ENCODE measurements at places on chromosomes 11 and 22.
A peak's percentile ranks its signal among the peaks of the same experiment; 100 is the strongest.

GRCh38 chr11:57938351-57938750 is 85.3 kb upstream of the OR9Q1 start:
- no peak for DNase-seq

- no peak for DNase-seq
These were observed 104.7 kb downstream of the ETS1 start for GRCh38 chr11:128482512-128483191.

DNA sequence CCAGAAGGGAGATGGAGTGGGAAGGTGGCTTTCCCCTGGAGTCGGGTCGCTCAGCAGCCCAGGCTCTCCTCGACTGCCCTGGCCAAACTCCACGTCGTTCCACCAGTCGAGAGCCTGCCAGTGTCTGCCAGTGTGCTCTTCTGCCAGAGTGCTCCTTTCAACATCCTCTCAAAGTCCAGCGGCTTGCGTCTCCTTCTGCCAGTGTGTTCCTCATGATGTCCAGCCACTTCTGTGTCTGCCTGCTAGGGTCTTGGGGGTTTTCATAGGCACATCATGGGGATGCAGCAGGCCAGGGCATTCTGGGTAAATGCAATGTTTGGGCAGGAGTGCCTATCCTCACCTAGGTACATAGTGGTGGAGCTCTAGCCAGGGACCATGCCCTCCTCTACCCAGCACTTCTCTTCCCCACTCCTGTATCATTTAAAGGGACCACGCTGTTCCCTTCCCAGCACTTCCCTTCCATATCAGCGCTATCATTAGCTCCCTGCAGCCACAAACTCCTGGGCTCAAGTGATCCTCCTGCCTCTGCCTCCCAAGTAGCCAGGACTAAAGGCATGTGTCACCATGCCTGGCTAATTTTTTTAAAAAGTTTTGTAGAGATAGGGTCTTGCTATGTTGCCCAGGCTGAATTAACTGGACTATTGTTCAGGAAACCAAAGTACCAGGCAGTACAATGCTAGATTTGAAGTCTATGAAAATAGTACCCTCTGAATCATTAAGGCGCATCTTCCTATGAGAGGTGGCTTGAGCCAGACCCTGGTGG is 62.9 kb upstream of the CLDN5 start:
- DNase-seq: no peak

- no peak for DNase-seq
These were observed 13.3 kb downstream of the NNMT start for GRCh38 chr11:114309517-114309916.

- no peak for DNase-seq
These were observed 9.0 kb upstream of the NNMT start for GRCh38 chr11:114287154-114287553.

DNA sequence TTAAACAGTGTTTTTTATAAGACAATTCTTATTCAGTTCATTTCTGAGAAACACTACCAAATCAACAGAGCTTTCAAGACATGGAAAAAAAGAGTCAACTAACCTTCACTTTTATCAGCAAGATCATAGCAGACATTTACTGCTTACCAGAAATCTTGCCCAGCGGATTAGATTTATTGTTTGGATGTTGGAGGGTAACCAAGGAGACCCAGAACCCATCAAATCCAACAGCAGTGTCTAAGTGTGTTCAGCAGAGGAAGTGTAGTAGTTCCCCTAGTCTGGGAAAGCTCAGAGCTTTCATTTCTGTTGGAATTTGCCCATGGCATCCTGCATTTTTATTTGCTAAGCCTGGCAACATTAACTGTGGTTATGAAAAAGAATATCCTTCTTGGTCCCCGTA is 2.4 kb upstream of the PGM2L1 start:
- DNase-seq: no peak

- DNase-seq: peak; percentile 75
These were observed 27.8 kb downstream of the WEE1 start for GRCh38 chr11:9601037-9601875.

DNA sequence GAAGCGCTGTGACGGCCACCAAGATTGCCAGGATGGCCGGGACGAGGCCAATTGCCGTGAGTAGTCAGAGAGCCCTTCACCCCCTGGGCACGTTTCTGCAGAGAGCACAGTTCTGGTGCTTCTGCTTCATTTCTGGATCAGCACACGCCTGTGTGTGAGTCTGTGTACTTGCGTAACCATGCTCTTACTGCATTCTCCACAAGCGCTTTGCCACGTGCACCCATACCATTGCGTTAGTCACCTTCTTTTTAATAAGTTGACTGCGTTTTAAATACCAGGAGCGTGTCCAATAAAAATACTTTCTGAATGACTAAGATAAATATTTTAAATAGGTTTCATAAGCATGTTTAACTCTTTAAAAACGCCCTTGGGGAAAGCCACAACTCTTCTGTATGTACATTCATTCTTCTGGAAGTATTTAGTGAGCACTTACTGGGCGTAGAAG is 143.0 kb upstream of the SORL1-AS1 start:
- DNase-seq: no peak

- DNase-seq: no peak
These were observed 5.5 kb downstream of the KIAA0930 start for GRCh38 chr22:45235101-45235777.

DNA sequence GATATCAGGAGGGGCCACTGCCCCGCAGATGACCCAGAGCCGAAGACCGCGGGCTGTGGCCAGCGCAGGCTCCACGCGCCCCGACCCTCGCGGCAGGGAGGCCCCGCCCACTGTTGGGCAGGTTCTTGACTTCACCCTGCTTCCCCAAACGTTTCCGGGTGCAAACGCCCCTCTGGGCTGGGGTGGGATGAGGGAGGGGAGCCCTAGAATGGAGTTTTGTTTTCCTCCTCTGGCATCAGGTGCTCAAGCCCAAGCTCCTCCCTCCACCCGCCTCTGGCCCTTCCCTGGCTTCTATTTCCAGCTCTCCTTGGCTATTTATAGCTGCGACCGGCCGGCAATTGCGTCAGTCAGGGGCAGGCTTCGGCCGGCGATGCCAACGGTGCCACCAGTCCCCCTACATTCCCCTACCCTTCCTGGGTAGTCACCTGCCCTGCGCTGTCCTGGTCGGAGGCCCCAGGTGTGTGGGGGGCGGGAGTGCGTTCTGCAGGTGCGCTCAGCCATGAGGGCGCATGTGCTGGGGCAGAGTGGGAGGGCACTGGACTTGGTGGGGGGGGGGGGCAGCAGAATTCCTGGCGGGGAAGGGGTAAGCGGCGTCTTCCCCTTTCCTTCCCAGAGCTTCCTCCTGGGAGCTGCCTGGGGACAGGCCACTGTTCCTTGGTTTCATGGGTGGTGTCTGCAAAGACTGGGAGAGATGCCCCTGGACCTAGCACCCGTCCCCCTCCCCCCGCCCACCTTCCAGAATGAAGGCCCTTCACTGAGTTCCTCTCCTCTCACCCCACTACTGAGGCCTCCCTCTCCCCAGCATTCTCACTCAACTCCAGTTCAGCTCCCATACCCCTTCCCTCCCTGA is 23.6 kb downstream of the DUSP8 start:
- no peak for DNase-seq

GRCh38 chr11:115276799-115277198 is 227.4 kb downstream of the CADM1 start:
- DNase-seq: no peak

DNA sequence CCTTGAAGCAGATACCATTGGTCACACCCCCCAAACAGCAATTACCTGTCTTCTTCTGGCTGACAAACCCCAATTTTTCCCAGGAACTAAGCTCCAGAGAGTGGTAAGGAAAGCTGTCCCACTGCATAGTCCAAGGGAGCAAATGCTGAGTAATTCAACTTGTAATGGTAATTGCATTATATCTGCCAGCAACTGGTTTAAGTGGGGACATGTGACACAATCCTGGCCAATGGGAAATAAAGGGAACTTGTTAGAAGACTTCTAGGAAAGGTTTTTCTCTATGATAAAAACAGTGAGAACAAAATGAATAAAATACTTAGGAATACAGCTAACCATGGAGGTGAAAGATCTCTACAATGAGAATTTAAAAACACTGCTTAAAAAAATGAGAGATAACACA is 9.5 kb upstream of the ISX start:
- DNase-seq: no peak

- DNase-seq: no peak
These were observed 5.1 kb downstream of the CASTOR1 start for GRCh38 chr22:30284172-30284571.

DNA sequence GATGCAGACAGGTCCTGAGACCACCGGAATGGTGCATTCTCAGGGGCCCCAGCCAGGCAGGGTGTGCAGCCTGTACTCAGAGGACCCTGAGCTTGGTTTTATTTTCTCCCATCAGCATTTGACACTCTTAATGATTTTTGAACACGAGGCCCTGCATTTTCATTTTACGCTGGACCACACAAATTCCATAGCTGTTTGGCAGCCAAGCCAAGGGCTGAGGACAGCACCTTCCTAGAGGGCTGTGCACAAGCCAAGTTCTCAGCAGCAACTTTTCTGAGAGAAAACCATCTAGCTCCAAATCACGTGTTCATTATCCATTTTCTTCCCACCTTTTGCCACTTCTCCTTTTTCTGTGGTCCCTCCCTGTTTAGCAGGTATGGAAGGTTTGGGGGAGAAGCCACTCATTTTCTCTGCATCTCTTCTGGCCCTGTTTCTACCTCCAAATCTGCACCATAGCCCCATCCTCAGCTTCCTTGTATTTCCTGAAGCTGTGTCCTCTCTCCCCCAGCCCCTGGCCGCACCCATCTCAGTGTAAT is 60.4 kb downstream of the TRAF6 start:
- peak; percentile 32 for DNase-seq

GRCh38 chr11:14480716-14481115 is 18.9 kb downstream of the COPB1 start:
- no peak for DNase-seq

DNA sequence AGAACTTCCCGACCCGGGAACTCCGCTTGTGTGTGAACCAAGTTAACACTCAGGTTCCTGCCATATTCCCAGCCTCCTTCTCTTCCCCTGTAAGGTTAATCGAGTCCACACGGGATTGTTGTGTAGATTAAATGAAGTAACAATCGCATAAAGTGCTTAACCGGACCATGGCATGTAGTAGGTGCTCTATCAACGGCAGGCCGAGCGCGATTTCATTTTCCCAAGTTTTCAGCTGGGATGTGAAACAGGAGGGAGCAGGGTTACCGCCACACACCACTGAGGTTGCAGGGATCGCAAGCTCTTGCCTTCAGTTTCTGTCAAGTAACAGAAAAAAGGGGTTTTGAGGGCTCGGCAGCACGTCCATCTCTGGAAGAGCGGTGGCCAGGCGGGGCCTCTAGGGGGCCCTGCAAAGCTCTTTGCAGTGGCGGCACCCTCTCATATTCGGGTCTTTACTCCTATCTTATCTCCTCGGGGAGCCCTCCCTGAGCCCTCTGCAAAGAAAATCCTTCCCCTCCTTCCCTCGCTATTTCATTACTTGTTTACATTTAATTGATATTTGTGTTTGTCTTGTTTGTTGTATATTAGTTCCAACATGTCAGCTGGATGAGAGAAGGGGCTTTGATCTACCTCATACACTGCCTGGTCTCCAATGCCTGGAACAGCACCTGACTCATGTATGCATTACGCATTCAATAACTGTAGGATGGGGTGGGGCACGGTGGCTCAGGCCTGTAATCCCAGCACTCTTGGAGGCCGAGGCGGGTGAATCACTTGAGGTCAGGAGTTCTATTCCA is 816 bp upstream of the PLEKHA7 start:
- DNase-seq: peak; percentile 57

DNA sequence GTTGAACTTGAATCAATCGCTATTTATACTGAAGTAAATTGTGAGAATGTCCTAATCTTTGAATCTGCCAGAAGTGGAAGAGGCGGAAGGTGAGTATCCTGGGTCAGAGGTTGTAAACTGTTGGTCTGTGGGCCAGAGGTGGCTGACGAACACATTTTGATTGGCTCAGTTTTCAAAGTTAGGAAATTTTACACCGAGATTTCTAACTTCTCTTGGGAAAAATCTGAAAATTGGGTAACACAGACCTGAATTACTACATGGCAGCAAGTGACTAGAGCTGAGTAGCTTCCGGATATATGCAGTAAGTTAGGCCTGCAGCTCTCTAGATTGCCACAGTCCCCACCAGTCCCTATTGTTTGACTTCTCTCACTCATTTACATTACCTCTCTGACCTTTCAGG is 56.8 kb upstream of the ALKBH3 start:
- DNase-seq: no peak

GRCh38 chr22:19942157-19943081 is 801 bp upstream of the TXNRD2 start:
- peak; percentile 67 for DNase-seq

DNA sequence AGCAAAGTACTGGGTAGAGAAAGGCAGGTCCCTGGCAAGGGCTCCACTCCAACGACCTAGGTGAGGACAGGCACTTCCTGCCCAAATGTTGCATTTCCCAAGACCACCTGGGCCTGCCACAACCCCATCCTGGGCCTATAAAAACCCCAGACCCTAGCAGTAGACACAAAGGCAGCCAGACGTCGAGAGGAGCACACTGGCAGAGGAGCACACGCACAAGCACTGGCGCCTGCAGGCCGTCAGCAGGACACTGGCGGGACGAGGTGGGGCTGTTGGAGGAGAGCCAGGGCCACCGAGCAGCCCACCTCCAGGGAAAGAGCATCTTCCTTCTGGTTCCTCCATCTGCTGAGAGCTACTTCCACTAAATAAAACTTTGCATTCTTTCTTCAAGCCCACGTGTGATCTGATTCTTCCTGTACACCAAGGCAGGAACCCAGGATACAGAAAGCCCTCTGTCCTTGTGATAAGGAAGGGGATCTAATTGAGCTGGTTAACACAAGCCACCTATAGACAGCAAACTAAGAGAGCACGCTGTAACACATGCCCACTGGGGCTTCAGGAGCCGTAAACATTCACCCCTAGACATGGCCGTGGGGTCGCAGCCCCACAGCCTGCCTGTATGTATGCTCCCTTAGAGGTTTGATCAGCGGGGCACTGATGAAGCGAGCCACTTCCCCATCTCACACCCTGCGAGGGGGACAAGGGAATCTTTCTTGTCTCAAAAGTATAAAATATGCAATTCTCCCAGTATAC is 89.7 kb upstream of the MTMR2 start:
- DNase-seq: peak; percentile 65

DNA sequence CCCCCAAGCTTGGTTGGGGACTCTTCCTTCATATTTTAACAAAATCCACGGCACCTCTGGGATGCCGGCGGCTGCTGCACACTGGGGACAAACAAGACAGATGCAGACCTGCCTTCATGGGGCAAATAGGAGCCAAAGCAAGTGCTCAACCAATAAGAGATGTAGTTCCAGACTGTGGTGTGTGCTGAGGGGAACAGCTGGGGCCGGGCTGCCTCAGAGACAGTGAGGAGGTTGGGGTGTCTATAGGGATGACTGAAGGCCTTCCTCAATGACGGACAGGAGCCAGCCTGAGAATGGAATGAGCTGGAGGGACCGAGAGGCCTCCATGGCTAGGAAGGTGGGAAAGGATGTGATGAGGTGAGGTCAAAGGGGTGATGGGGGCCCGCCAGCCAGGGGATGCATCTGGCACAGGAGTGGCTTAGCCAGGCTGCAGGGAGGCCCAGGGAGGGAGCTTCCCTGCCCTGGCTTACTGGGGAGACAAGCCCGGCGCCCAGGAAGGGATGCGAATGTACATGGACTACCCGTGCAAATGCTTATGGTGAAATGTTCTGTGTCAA is 10.3 kb upstream of the CTSD start:
- no peak for DNase-seq
